SK-MEL-5 (cell line): ENCODE measurements at places on chromosomes 7 and 10.

DNA sequence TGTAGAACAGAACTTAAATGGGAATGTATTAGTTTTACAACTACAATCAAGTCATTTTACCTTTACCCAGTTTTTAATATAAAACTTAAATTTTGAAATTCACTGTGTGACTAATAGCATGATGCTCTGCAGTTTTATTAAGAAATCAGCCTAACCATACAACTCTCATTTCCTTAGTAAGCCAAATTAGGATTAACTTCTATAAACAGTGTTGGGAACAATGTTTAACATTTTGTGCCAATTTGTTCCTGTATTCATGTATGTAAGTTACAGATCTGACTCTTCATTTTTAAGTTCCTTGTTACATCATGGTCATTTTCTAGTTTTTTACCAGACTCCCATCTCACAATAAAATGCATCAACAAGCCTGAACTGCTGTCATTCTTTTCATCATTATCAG lies 209.8 kb downstream of the ZEB1 start:
- DNase-seq = no peak

- DNase-seq = peak; percentile 41
Observed at GRCh38 chr10:121753726-121754476, 155.7 kb upstream of the FGFR2 start.

GRCh38 chr10:7400068-7400715 lies 10.6 kb downstream of the SFMBT2 start:
- DNase-seq = no peak

- DNase-seq = no peak
Observed at GRCh38 chr10:28661035-28661434, 16.3 kb upstream of the BAMBI start.

- DNase-seq = no peak
Observed at GRCh38 chr10:125538947-125539731, 143.8 kb downstream of the TEX36 start.

DNA sequence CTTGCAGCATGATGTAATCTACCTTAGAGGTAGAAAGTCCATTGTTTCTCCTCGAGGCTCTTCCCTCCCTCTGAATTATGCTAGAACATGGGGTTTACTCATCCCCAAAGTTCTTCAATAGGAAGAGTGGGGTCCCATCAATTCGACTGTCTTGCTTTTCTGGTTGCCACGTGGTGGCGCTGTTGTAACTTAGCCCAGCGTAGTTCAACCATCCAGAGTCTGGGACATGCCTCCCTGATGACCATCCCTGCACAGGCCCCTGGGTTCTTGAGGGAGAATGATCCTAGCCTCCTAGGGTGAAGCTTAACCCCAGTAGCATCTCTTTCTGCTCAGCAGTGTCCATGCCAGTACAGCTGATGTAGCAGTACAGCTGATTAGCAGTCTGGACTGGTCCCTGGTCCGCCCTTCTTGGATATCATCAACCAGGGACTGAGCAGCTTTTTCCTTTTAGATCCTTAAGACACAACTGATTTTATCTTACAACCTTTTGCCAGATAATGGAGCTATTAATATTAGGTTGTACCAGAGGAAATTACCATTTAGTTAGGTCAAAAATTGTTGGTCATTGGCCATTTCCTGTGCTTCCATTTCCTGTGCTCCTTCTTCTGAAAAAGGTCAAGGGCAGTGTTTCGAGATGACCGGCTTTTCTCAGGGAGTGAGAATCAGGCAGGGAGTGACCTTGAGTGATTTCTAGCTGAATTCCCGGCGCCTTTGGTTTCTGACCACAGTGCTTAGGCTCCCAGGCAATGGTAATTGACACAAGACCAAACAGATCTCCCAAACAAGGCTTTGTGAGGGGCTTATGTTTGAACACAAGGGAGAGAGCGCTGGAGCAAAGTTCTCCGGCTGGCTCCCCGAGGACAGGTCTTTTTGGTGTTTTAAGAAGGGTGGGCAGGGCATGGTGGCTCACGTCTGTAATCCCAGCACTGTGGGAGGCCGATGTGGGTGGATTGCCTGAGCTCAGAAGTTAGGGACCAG lies 65.4 kb downstream of the TACC2 start:
- DNase-seq = peak; percentile 70

DNA sequence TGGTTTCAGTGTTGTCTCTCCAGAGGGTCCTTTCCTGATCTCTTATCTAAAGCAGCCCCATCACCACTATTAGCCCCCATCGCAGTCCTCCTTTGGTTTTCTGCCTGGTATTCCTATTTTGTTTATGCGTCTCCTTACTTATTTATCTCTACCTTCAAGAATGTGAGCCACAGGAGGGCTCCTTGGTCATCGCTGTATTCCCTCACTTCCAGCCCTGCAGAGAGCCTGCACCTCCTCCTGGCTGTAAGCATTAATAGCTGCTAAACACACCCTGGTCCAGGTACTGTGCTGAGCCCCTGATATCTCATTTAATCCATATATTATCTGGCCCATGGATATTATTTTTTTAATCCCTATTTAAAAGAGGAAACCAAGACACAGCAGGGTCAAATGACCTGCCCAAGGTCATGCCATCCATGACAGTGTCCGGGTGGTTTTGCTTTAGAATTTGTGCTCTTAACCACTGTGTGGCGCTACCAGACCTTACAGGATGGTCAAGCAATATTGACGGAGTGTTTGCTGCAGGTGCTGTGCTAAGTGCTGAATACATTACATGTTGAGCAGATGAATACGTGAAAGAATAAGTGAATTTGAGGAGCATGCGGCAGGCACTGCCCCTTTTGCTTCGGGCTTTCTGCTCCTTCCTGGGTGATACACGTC lies 227.2 kb downstream of the ADAM12 start:
- DNase-seq = peak; percentile 75

DNA sequence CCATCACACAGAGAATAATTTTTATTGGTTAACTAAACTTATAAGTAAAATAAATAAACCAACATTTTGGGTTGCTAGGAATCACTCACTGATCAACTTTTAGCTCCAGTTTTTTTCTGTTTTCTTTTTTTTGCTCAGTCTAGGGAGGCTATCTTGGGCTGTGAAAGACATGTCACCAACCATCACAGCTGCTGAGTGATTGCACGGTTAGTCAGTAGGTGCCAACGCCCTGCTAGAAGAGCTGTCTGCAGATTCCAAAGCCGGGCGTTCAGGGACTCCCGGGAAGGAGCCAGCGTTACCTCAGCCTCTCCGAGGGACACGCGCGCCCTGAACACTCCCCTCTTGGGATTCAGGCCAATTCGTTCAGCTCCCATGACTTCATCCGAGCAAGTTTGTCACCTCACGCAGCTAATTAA lies 604 bp upstream of the STAM start:
- no peak for DNase-seq

- no peak for DNase-seq
Observed at GRCh38 chr10:78436706-78437406, 403.2 kb downstream of the RPS24 start.

DNA sequence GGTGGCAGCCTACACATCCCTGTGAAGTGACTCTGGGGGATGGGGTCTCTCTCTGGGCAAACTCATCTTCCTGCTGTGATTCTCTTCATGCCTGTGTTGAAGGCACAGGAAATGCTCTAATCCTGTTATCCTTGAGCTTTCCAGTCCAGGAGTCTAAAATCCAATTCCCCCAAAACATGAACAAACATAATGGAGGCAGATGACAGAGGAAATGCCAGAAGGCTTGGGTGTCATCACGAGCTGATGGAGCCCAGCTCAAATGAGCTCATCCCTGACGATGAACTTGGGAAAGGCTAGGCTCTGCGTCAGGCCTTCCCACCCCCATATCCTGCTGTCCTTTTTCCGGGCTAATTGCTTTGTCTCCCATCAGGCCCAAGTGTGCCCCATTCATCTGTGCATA lies 165.9 kb upstream of the PODXL start:
- DNase-seq = no peak

- no peak for DNase-seq
Observed at GRCh38 chr7:16404636-16405035, 16.7 kb downstream of the CRPPA start.

DNA sequence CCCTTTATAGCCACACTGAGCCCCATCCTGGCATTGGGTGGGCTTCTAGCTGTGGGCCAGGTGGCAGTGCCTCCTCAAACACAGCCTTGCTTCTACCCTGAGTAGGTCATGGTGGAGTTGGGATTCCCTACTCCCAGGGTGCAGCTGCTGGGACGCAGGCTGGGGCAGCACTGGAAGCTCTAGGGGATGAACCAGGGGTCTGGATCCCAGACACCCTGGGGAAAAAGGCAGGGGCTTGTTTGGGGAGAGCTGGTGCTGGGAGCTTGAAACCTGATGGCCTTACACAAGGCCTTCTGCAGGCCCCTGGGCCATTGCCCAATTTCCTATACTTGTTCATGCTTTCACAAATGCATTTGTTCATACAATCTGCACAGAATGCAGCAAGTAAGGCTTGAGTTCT lies 103.7 kb upstream of the CTBP2 start:
- no peak for DNase-seq

GRCh38 chr7:73901231-73901822 lies 40.4 kb downstream of the TMEM270 start:
- no peak for DNase-seq
